ENCODE measurements at places on chromosomes 11 and 22. TPM values are rescaled to one million over a fixed set of nuclear protein-coding genes. Genes with fewer than 3 reads are reported as not detected.

CACNA1I gene
- not detected for total RNA-seq

SAA4 gene
- not detected for total RNA-seq

OR52H1 gene
- not detected for total RNA-seq

HBG2 gene
- not detected for total RNA-seq

PRRG4 gene
- 1.3 TPM for total RNA-seq

LIF gene
- total RNA-seq: 1.7 TPM

NXPE4 gene
- not detected for total RNA-seq

IGF2 gene
- total RNA-seq: 11.2 TPM

PAX6 gene
- not detected for total RNA-seq

RHOD gene
- total RNA-seq: 24.5 TPM
